ENCODE measurements at places on chromosomes 2 and 18. TPM values are rescaled to one million over a fixed set of nuclear protein-coding genes. Genes with fewer than 3 reads are reported as not detected.

Gene HOXD12
- not detected for total RNA-seq

Gene NT5C1B
- total RNA-seq, result not detected

Gene CIB4
- not detected for total RNA-seq

Gene DNAJC5G
- 0.47 TPM for total RNA-seq

Gene SP5
- not detected for total RNA-seq

- no peak for DNase-seq
Observed at GRCh38 chr2:88281302-88282217, 111.4 kb downstream of the THNSL2 start.

DNA sequence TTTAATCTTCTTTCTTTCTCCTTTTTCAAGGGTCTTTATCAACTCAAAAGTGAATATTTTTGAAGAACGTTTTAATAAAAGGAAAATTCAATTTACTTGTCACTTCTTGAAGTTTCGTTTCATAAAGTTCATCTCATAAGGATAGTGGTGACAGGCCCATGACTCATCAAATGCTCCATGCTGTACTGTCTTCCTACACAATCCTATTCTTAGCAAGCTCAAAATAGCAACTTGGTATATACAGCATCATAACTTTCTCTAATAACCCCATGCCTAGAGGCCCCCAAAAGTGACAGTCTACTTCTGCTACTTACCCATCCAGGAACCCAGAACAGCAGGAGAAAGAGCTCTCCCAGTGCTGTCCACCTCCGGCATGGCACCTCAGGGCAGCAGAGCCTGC is 7.7 kb downstream of the FBXO15 start:
- no peak for DNase-seq

DNA sequence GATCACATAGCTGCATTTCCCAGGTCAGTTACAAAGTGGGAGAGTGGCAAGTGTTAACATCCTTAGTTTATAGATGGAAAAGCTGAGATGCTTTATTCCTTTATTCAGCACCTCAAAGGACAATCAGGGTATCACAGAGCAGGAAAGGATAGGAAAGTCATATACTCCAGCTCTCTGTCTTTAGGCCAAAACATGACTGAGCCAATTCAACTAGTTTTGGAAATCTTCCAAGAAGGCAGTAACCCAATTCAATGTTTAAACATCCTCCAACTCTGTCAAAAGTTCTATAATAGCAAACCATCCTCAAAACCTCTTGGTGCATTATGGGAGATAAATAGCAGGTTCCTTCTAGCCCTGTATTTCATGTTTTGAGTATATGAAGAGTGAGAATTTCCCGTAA is 25.2 kb downstream of the CASP8 start:
- DNase-seq, result no peak

DNA sequence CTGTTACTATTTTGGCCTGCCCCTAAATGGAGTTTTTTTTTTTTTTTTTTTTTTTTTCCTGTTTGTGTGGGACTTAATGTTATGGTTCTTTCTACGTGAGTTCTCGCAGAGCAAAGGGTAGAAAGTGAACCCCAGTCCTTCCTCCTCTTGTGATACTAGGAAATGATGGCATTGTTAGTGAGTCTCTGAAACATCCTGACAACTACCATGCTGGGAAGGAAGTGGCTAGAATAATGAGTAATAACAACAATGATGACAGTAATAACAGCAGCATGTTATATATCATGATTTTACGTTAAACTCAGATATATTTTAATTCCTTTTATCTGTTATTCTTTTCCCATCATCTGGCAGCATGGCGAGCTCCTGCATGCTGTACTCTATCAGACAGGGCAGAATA is 216.2 kb upstream of the LINC00305 start:
- DNase-seq, result peak; percentile 36

DNA sequence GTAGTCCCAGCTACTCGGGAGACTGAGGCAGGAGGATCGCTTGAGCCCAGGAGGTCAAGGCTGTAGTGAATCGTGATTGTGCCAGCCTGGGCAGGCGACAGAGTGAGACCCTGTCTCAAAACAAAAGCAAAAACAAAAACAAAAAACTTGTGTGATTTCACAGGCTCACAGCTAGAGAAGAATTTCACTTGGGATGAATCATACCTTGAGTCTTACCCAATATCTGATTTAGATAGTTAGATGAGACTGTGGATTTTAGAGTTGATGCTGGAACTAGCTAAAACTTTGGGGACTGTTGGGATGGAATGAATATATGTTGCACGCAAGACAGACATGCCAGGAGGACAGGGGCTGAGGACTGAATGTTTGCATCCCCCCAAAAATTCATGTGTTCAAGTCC is 4.4 kb downstream of the ANKRD29 start:
- DNase-seq, result no peak

DNA sequence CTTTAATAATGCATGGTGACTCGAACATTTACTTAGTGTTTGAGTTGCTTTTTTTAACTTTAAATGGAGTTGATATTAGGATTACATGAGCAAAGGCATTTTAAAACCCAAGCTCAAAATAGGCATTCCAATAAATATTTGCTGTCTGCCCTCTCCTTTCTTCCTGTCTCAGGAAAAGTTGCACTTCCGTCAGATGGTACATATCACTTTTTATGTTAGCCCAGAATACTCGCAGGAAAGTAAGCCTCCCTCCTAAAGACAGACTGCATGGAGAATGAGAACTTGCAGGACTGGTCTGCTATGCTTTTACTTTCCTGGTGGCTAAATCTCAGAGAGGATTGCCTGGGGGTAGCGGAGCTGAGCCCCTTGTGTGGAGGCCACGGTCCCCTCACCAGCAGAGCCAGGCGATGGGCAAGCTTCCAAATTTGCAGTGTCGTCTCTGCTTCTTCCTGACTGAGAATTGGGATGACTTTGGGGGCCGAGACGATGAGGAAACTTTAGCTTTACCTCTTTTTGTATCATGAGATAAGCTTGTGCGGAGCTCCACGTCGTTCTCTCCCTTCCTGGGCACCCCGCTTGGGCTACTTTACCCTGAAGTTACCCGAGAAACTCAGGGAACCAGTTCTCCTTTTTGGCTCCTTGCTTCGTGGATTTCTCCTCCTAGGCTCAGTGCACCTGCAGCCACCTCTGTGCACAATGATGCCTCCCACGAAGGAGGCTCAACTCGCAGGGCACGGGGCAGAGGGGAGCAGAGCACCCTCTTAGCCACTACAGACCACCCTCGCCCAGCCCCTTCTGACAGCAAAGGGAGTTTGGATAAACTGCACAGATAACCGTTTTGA is 223.3 kb downstream of the SH3RF3 start:
- no peak for DNase-seq

DNA sequence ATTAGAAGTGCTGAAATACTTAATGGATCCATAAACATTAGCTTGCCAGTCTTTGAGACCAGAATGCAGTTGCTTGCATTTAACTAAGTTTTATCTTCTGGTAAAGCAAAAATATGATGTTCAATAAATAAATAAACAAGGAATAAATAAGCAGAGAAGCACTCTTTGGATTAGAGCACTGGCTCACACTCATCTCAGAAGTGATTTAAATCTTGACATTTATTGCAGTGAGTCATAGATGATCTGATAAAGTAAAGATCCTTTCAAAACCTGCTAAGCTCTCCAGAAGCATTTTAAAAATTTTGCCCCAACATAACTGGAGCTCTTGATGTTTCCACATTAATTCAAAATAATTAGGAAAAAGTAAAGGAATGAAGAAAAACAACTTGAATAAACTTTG is 66.8 kb downstream of the KYNU start:
- DNase-seq, result no peak

DNA sequence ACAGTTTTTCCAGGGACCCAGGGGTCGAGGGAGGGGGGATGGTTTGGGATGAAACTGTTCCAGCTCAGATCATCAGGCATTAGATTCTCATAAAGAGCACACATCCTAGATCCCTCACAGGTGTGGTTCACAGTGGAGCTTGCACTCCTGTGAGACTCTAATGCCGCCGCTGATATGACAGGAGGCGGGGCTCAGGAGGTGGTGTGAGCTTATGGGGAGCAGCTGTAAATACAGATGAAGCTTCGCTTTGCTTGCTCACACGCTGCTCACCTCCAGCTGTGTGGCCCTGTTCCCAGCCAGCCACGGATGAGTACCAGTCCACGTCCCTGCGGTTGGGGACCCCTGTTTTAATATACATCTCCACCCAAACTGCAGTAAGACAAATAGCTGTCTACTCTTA is 204.2 kb downstream of the AGAP1 start:
- no peak for DNase-seq

All from glomerular endothelial cell (primary cell).